ENCODE measurements at places on chromosomes 12 and 14.
A peak's percentile ranks its signal among the peaks of the same experiment; 100 is the strongest.

- DNase-seq = no peak
Observed at GRCh38 chr12:130177635-130178242, 15.5 kb downstream of the FZD10 start.

GRCh38 chr12:74602881-74603672 lies 65.4 kb downstream of the ATXN7L3B start:
- no peak for DNase-seq

- DNase-seq = no peak
Observed at GRCh38 chr14:75824318-75824717, 157.5 kb downstream of the TGFB3 start.

DNA sequence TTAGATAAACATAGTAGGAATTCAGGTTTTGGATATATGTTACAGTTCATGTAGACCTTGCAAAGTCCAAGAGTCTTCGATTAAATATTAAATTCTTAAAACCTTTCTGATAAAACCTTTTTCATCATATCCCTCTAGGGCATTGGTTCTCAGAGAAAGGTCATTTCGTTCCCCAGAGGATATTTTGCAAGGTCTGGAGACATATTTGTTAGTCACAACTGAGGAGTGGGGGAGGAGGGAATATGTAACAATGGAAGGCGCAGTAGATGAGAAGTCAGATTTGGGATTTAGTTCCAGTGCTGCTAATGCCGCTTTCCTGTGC lies 5.3 kb downstream of the TMEM253 start:
- no peak for DNase-seq

DNA sequence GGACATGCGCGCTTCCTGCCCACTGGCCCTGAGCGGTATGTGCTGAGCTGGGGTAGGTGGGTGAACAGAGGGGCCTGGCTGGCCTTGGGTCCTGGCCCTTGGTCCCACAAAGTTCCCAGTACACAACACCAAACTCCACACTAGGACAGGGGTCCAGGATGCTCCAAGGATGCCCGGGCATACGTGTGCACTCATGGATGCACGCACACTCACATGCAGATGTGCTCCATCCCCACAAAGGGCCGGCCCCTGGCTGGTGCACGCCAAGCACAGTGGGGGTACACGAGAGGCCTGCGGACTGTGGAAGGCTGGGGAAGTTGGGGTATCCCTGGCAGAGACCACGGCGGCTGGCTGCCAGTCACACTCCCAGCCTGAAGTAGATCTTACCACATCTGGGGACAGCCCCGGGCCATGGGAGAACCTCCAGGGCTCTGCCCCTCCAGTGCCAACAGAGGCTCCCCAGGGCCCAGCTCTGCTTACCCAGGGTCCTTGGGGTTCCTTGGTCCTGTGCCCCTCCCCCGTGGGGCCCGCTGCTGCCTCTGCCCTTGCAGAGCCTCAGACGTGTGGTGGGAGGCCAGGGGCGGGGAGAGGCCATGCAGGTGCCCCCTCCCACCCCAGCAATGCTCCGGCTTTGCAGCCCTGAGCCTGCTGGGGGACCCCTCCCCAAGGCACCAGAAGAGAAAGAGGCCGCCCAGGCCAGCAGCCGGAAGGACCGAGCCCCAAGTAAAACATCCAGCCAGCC lies 24.0 kb upstream of the NUDT14 start:
- DNase-seq = no peak

DNA sequence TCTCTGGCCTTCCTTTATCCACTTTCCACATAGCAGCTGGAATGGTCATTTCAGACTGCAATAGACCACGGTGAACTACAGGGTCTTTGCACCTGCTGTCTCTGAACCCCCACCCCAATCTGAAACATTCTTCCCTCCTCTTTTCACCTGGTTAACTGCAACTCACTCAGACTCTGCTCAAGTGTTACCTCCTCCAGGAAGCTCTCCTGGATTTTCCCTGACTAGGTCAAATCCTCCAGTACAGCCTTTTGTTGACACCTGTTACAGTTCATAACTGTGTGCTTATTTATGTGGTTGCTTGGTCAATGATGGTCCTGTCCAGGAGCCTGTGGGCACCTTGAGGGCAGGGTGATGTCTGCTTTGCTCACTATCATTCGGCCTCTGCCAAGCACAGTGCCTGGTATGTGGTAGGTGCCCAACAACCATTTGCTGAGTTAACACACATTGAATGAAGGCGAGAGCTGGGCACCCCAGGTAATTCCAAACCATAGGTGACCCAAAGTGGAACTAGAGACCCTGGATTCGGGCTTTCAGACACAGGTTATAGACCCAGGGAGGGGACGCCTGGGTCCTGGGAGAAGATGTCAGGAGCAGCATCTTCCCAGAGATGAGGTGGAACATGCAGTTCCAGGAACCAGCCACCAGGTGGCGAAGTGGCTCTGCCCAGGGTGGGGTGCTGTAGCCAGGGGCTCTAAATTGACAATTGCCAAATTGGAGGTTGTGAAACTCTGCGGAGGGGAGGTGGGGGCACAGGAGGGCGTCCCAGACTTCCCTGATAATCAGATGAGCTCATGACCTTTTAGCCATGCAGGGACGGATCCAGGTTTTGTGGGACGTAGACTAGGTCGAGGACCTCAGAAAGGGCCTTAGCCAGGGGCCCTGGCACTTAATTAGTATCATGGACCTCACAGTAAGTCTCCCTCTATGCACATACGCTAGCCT lies 28.1 kb downstream of the TRPV4 start:
- DNase-seq = peak; percentile 8

DNA sequence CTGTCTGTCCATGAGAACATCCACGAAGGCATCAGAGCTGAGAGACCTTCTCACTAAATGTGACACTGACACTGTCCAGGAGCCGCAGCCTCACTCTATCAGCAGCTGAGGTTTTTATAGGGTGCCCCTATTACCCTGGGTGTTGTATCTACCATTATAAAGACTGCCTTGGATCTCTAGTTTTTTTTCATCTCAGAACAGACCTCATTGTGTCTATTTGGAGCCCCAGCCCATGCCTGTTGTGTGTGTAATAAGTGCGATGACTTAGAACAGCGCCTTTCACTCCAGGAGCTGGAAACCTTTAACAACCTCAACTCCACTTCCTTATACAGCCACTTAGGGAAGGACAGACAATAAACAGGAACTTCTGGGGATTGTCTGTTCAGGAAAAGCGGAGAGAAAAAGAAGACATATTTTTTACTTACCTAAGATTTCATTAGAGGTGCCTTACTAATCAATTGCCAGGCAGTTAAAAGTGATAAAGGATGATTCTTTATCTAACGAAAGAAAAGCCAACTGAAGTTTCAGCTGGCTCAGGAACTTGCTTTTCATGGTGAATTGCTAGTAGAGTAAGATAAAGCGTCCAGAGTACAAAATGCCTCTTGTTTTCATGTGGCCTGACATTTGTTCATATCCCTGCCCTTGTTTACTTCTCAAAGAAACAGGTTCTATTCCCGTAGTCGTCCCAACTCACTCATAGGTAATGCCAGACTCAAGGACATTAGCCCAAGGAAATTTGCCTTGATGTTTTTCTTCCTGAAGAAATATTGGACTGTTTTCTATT lies 420.6 kb downstream of the RAD51B start:
- no peak for DNase-seq

DNA sequence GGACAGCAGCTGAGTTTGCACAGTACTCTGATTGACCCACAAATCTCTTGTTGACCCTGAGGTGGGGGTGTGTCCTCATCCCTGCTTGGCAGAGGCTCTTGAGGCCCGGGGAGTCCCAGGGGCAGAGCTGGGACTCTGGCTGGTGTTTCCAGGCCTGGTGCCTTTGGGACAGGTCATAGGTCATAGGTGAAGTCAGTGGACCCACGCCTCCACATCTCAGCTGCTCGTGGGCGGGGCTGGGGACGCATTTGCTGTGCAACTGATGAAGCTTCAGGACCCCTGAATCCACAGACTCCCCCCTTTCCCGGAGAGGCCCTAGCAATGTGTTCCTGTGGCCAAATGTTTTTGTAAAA lies 408 bp upstream of the CACNA2D4 start:
- no peak for DNase-seq

GRCh38 chr12:58884916-58885315 lies 35.4 kb downstream of the LRIG3 start:
- DNase-seq = no peak

DNA sequence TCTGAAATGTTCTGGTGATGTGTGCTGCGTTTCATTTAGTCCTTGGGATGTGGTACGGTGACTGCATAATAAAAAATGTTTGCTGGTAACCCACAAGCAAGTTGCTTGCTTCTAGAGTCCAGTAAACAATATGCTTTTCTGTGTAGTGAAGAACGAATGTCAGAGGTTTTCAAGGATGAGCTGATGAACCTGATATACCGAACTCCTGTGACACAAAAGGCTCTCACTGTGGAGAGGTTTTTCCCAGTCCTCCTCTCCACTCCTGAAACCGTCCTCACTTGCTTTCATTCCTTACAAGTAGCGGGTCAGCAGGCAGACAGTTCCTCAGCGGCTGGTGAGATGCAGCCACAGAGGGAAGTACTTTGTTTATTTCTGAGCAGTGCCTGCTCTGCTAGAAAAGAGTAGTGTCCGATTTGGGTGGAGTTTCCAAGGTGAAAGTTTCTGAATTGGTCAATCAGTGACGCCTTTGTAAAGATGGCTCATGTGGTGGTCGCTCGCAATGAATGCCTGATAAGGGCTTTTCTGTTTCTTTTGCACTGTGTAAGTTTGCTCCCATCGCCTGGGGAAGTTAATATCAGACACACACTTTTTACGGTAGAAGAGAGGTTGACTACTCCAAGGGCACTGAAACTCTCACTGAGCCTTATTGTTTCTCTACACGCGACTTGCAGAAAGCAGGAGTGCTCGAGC lies 3.0 kb downstream of the ETV6 start:
- no peak for DNase-seq

GRCh38 chr14:23646648-23647549 lies 10.7 kb downstream of the DHRS2 start:
- no peak for DNase-seq

DNA sequence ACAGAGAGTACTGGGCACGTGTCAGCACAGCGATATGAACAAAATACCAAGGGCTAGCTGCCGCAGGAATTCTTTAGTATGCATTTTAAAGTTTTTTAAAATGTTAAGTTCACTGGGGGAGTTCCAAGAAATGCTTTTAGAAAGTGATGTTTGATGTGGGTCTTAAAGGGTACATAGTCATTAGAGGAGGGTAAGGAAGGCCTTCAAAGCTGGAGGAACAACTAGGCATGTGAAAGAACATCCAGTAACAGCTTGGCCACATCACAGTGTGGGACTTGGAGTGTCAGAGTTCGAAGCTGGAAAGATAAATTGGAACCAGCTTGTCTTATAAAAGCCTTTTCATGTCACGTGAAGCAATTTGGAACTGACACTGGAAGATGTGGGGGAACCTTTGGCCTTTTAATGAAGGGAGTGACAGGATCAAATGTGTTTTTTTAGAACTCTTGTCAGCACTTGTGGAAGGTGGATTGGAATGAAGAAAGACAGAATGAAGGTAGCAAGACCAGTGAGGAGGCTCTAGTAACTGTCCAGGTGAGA lies 57.7 kb downstream of the WDR20 start:
- DNase-seq = no peak

DNA sequence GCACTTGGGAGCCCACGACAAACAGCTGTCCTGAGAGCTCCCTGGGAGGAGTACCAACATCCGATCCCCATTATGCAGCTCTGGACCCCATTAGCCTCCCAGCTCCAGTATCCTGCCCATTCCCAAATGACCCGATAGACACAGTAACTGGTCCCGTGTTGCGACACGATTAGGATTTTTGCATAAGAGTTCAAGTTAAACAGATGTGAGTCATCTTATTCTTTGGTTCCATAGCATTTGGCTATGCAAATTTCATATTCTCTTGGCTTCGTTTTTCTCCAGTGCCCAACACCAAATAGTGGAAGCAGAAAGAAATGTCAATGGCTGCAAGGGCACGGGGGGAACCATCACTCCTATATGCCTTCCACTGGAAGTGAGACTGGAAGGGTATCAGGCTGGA lies 43.0 kb upstream of the LRRC10 start:
- DNase-seq = no peak

DNA sequence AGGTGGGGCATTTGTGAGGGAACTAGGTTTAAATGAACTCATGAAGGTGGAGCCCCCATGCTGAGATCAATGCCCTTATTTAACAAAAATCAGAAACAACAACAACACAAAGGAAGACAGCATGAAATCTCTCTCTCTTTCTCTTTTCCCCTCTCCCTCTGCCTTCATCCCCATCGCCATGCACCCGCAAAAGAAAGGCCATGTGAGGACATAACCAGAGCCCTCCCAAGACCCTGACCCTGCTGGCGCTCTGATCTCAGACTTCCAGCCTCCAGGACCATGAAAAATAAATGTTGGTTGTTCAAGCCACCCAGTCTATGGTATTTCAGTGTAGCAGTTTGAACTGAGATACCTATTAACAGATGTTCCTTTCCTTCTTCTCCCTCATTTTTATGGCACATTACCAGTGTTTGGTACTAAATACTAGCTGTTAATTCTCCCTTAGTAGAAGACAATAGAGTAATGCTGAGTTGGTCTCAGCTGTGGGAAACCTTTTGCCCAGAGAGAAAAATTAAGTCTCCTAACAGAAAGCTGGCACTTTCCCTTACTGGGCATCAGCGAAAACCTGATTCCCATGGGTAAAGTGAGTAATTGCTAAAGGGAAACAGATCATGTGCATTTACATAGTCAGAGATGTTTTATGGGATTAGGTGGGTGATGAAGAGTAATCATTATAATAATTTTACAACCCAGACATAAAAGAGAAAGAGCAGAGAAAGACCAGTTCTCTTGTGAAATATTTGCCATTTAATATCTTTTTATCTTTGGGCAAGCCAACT lies 264.0 kb upstream of the PLEKHG7 start:
- no peak for DNase-seq

Data from amygdala (tissue), 56 donors.